Activated CD4-positive, alpha-beta T cell treated with anti-CD3 and anti-CD28 coated beads, Interleukin-2, amount 50 U/mL, for 48 hours (primary cell): ENCODE measurements at places on chromosomes 5 and 9.

DNA sequence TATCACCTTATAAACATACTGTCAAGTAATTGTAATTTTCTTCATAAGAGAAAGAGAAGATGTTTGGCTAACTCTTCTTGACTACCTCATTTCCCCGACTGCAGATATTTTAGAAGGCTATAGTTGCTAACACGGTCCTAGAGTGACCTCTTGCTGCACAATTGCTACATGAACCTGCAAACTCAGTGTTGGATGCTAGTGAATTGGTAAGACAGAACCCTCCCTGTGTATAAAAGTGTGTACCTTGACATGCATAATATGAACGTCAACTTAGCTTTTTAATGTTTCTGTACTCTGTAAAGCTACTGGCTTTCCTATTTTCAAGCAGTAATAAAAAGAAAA, 46.7 kb upstream of the CER1 start:
- no peak for DNase-seq

DNA sequence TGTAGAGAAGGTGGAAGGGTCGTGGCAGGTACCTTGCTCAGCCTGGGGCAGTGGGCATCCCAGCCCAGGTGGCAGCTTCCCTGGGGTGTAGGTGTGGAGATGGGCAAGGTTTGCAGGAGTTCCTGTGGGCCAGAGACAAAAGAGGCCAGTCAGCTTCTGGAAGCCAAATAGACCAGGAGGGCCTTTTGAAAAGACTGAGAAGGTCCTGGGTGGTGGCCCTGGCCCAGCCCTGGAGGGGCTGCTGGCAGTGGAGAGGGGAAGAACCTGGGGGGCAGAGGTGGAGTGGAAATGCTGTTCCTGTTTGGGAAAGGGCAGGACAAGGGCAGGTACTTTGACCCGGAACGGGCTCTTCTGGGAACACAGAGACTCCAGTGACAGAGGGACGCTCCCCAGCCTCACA, 7.0 kb upstream of the IL3 start:
- no peak for DNase-seq

GRCh38 chr9:27590651-27591050, 17.4 kb upstream of the C9orf72 start:
- DNase-seq: no peak

DNA sequence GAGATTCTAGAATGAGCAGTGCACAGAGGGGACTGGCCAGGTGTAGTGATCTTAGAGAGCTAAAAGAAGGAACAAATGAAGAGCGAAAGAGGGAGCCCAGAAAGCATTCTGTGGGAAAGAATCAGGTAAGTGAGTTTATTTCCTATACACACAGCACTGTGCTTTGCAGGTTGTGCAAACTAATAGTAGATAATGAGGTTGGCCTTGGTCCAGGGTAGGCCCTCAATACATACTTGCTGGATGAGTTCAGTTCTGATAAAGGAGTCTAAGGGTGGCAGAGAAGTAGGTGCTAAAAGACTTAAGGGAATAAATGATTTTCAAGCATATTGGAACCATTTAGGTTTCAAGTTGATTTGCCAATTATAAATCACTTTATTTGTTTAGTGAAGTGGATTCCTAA, 122.0 kb downstream of the NPR3 start:
- DNase-seq: no peak
